ENCODE measurements at places on chromosomes 12 and 14. TPM values are rescaled to one million over a fixed set of nuclear protein-coding genes. Genes with fewer than 3 reads are reported as not detected.

LYZ gene
- under 0.01 TPM for total RNA-seq

LGALS3 gene
- total RNA-seq, result 116 TPM

SLC25A47 gene
- under 0.01 TPM for total RNA-seq

PSMB5 gene
- total RNA-seq, result 415 TPM

IL31 gene
- total RNA-seq, result not detected

SLC6A12 gene
- 0.19 TPM for total RNA-seq

IGF1 gene
- 0.56 TPM for total RNA-seq

EID3 gene
- 7.9 TPM for total RNA-seq

TAS2R8 gene
- total RNA-seq, result not detected

HCAR3 gene
- total RNA-seq, result not detected

RPGRIP1 gene
- total RNA-seq, result not detected

OR8S1 gene
- total RNA-seq, result not detected

PMCH gene
- not detected for total RNA-seq

GPR135 gene
- 3.1 TPM for total RNA-seq

HOXC12 gene
- not detected for total RNA-seq

AGAP2 gene
- total RNA-seq, result 0.28 TPM
